WERI-Rb-1 (cell line): ENCODE measurements at places on chromosomes 12 and 14.

DNA sequence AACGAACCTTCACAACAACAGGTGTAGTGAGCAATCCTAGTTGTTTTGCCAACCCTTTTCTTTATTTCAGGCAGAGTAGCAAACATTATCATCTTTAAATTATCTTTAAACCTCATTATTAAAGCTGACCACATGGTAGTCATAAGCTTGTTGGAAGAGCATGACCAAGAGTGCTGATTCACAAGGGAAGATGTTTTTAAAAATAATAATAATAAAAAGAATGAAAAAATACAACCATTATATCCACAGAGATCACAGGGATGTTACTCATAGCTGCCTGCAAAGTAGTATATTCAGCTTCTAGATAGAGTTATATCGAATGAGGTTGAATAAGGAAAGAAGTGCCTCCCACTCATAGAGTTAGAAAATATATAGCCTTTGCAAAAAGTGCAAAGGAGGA is 101.0 kb upstream of the FLRT2 start:
- DNase-seq, result no peak

DNA sequence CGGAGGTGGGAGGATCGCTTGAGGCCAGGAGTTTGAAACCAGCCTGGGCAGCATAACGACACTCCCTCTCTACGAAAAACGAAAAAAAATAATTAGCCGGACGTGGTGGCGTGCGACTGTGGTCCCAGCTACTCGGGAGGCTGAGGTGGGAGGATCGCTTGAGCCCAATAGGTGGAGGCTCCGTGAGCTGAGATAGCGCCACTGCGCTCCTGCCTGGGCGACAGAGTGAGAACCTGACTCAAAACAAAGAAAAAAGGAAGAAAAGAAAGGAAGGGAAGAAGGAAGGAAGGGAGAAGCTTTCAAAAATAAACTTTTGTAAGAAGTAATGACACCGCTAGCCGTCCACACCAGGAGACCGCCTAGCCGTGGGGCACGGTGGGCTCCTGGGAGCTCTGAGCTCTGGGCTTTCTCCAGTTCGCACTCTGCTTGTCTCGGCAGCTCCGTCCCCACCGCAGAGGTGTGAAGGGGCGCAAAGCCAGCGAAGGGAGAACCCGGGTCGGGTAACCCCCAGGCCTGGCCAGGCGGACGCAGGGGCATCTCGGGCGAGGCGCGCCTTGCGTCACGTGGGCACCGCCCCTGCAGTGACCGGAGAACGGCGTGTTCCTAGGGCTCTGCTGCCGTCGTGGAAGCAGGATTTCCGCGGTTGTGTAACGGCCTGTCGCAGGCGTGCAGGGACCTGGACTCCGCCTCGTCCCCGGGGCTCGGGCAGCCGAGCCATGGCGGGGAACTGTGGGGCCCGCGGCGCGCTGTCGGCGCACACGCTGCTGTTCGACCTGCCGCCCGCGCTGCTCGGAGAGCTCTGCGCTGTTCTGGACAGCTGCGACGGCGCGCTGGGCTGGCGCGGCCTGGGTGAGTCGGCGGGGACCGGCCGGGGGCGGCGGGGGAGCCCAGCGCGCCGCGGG is at the start of gene IRAK3:
Gene IRAK3 (plus strand): TSS at position 631 of the 902 bp plus-strand sequence. CDS start 86 bp downstream, at position 717.
- DNase-seq, result peak; percentile 38

DNA sequence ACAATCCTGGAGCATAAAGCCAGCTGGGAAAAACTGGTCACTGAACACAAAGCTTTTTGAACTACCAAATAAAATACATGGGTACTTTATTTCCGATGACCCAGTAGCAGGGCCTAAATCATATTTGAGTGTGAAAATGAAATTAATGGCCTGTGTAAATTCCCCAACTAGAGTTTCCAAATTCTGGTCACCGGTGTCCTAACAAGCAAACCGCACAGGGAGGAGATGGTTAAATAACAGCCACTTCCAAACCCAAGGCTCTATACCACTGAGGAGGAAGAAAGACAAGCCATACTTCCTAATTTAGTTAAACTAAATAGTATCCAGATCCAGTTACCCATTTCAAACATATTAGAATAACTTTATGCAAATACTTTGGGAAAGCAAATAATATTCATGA is 40.1 kb upstream of the DUSP6 start:
- no peak for DNase-seq

GRCh38 chr12:53924521-53925405 is 13.9 kb upstream of the HOXC13 start:
- no peak for DNase-seq

- DNase-seq, result no peak
These were observed 242.2 kb upstream of the OR4E1 start for GRCh38 chr14:21915826-21916225.

GRCh38 chr12:16881986-16882570 is 276.1 kb upstream of the LMO3 start:
- DNase-seq, result no peak

- DNase-seq, result no peak
These were observed 414.3 kb downstream of the BCAT1 start for GRCh38 chr12:24534622-24535021.

DNA sequence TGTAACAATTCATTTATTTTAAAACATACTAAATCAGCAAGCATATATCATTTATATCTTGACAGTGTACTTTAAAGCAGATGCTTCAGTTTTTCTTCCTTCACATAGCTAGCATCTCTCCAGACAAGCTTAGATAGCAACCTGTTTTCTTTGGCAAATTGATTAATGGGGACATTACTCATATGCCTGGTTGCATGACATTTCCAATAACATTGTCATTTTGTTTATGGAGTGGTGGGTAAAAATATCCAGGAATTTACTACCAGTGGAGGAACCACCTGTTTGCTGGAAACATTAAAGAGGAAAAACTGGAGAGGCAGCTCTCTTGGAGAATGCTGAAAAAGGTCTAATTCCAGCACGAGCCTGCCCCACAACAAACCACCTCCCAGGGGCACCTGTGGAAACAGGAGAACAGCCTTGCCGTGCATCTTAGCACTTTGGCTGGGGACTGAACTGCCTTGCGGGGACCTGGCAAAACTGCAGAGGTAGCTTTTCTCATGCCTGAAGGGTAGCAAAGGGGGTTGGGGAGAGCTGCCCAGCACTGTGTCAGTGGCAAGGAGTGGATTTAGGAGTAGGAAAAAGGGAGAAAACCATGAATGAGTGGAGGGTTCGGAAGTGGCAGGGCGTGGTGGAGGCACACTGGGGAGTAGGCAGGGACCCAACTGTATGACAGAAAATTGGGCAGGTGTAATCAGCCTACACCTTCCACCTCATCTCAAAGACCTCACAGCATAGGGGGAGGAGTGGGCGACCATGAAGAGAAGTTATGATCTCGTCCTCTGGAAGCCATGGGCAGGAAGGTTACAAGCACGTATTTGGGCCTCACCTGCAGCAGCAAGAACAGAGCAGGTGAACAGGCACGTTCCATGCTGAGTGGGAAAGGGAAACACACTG is 11.7 kb upstream of the CREBL2 start:
- DNase-seq, result no peak

GRCh38 chr14:83347874-83348273 is 1814.2 kb upstream of the SEL1L start:
- no peak for DNase-seq
